ENCODE measurements at places on chromosomes 4 and X. TPM values are rescaled to one million over a fixed set of nuclear protein-coding genes. Genes with fewer than 3 reads are reported as not detected.

The TMPRSS11F gene
- 1.1 TPM for total RNA-seq

DNA sequence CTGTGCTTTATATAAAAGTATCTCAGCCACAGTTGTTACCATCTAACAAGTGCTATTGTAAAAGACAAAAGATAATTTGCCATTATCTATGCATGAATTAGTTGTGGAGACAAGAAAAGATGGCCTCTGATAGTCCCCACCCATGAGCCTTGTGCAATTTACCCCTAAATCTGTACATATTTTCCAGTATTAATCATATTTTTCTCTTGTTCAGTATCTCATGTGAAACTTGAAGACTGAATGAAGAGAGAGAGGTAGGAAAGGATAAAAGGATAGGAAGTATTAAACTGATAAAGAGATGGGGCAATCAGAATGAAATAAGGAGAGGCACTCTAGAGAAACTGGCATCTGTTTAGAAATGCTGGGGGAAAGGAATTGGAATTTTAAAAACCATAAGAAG is 3.7 kb downstream of the MYOZ2 start:
- DNase-seq, result no peak

DNA sequence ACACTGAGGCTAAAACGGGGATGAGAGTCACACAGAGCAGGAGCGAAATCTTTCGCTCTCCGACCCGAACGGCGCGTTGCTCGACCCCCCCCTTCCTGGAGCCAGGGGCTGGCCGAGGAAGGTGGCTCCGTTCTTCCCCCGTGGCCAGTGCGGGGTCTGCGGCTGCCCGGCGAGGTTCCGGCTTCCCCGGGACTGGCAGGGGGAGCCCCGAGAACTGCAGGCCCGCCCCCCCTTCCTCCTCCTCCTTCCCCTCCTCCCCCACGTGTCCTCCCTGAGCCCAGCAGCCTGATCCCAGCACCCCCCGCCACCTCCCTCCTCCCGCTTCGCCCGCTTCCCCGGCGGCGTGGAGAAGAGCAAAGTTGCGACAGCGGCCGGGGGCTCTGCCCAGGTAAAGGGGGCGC is 2.4 kb upstream of the BCORL1 start:
- peak; percentile 47 for DNase-seq

GRCh38 chrX:31449081-31449480 is 377.2 kb upstream of the FTHL17 start:
- no peak for DNase-seq

DNA sequence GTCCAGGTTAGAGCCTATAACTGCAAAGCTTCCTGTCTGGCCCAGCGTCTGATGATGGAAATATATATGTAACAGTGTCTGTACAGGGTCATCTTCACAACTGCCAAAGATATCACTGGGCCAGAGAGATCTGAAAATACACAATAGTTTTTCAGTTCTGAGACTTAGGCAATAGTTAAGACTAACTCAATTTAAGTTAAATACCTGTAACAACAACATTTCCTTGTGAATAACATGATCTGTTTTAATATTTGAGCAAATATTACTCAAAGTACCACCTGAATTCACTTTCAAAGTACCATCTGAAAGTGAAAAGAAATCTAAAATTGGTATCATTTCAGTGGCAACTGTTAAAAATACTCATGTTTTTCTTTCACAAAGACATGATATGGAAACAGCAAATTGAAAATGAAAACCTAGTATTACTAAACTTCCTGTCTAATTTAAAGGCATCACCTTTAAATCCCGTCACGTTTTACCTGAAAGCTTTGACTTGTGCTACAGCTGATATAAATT is 9.6 kb downstream of the ZAR1 start:
- no peak for DNase-seq

The MTMR8 gene
- 3.0 TPM for total RNA-seq

The SHROOM3 gene
- 6.4 TPM for total RNA-seq

- DNase-seq, result peak; percentile 43
Measured at GRCh38 chrX:140712413-140713173, 3.0 kb downstream of the LINC00632 start.

The BEX2 gene
- 116 TPM for total RNA-seq

The MSX1 gene
- total RNA-seq, result 1.7 TPM

Data from testis (tissue), 5 donors.